Brain microvascular endothelial cell (primary cell): ENCODE measurements at places on chromosomes 6 and 20.

DNA sequence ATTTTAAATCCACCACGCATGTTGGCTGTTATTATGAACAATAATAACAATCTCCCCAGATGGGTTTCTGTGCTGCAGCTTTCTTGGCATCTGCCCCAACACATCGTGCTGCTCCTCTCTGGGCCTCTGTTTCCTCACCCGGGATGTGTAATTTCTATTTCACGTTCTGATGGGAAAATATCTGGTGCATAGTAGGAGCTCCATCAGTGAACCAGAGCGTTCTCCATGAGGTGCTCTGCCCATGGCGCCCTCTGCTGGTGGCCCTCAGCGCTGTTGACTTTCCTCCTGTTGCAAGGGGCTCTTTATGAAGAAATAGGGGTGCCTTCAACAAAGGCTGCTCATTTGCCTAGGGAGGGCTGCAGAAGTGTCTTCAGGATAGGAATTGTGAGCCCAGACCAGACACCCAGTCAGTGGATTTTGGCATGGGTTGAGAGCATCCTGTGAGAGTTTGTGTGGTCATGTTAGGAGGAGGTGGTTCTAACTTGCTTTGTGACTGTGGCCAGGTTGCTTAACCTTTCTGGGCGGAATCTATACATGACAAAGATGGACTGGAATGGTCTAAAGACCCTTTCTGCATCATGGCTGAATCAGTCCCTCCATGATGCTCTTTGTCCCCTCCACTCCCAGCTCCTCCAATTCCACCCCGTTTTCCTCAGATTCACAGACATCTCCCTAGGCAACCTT is 8.1 kb downstream of the SCRT2 start:
- peak; percentile 22 for DNase-seq

- no peak for DNase-seq
Measured at GRCh38 chr6:15573384-15573783, 89.4 kb downstream of the DTNBP1 start.

- peak; percentile 19 for DNase-seq
Measured at GRCh38 chr6:119137194-119138072, 59.0 kb upstream of the FAM184A start.

GRCh38 chr6:53494076-53494475 is 50.8 kb downstream of the GCLC start:
- no peak for DNase-seq

- DNase-seq, result peak; percentile 20
Measured at GRCh38 chr6:33812669-33813068, 8.9 kb upstream of the MLN start.

- DNase-seq, result no peak
Measured at GRCh38 chr6:155079985-155080452, 84.9 kb downstream of the TIAM2 start.

- DNase-seq, result no peak
Measured at GRCh38 chr20:50634191-50634590, 57.2 kb downstream of the RIPOR3 start.

- DNase-seq, result no peak
Measured at GRCh38 chr6:42961020-42961470, 491 bp downstream of the GNMT start.

DNA sequence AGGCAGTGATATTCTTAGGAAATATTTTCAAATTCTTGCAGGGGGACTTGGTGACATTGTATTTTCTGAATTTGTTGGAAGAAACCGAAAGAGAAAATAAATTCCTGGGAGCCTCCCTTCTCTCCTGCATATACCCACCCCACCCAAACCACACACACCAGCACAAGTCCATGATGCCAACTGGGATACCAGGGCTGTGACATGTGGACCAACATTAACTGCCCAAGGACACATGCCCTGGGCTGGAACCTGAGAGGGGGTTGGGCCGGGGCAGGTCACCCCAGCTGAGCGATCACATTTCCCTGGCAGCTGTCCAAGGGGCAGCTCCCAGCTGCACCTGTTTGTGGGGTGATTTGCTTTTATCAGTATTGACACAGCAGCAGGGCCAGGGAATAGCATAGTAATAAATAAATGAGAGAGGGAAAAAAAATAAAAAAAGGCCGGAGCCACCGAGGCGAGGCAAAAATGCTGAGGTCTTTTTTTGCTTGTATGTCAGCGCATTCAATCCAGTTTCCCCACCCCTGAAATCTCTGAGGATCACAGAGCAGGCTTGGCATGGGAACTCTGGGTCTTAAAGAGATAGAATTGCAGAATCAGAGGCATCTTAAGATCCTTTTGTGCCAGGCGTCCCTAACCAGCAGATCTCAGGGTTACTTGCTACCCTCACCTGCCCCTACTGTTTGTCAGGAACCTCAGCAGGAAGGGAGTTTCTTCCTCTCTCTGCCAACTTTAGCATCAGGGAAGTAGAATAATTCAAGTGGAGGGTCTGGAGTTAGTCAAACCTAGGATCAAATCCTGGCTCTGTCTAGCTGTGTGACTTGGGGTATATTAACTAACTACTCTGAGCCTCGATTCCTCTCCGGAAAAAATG is 66.5 kb upstream of the PIM1 start:
- no peak for DNase-seq

- no peak for DNase-seq
Measured at GRCh38 chr20:45949542-45950329, 15.3 kb downstream of the PCIF1 start.

DNA sequence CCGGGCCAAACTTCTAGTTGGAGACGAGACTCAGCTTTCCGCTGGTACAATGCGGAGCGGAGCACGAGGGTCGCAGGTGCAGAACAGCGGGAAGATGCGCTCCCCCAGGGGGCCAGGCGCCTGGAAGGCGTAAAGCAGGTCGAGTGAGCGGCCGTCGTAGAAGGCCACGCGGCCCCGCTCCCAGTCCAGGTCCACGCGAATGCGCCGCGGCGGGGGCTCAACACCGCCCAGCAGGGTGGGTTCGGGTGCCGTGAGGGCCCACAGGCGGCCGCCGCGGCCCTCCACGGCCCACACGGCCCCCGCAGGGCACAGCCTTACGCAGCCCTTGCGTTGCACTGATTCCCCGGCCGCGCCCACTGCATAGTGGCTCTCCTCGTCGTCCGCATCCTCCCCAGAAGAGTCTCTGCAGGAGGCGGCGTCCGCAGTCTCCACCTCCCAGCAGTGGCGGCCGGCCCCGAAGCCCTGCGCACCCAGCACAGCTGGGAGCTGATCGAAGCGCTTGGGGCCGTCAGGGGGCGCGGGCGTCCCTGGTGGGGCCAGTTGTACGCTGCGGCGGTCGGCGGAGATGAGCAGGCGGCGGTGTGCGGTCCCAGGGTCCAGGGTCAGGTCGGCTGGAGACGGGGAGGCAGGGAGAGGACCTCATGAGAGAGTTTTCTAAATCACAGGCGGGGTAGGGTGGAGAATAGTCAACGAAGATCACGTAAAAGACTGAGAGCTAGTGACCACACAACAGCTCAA is 4.3 kb downstream of the PPP1R11 start:
- peak; percentile 25 for DNase-seq

DNA sequence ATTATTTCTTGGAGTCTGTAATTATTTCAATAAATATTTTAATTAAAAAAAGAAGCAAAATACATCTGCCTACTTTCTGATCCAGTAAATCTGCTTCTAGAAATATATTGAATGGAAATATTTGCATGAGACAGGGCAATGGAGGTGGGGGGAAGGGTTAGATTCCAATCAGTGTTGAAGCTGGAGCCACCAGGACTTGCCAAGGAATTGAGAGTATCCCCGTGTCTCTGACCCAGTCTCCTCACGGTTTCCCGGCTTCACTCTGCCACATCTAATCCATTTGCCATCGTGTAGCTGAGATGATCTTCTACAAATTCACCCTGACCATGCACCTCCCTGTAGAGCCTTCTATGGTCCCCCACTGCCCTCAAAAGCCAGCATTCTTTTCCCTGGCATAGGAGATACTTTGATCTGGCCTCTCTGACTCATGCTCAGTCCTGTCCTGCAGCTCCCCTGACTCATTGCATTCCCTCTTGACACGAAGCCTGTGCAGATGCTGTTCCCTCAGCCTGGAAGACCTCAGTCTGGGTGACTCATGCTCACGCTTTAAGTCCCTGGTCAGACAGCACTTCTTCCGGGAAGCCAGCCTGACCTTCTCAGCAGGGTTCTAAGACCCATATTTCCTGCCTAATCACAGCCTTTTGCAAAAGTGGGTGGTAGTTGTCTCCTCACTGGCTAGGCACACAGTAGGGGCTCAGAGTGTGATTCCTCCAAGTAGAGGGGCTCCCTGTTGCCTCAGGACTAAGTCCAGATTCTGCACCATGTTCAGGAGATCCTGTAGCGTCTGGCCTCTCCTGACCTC is 23.0 kb upstream of the FKBP1A start:
- DNase-seq, result peak; percentile 93

GRCh38 chr6:166470029-166470862 is 87.5 kb upstream of the MPC1 start:
- no peak for DNase-seq

GRCh38 chr6:123105561-123105960 is 109.5 kb downstream of the CLVS2 start:
- no peak for DNase-seq

- no peak for DNase-seq
Measured at GRCh38 chr6:36197739-36198221, 1.2 kb downstream of the BRPF3 start.

GRCh38 chr6:127131772-127132376 is 13.4 kb downstream of the RSPO3 start:
- no peak for DNase-seq

GRCh38 chr6:21997119-21998037 is 299.5 kb downstream of the PRL start:
- no peak for DNase-seq

DNA sequence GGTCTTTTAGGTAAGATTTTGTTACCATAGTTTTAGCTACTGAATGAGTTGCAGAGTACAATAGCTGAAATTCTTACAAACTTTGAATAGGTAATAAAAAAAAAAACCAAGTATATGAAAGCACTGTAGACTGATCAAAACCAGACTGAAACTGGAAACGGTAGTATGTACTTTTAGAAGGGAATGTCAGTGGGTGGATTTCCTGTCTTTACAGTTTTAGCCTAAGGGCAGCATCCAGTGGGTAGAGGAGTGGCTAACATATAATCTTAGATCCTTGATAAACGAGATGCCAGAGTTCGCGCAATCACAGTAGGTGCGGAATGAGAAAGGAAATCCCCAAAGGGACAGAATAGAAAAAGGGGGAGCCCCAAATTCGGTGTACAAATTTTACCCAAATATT is 385.9 kb upstream of the RUNX2 start:
- no peak for DNase-seq
